AG04449 (cell line): ENCODE measurements at places on chromosomes 11 and 22.

DNA sequence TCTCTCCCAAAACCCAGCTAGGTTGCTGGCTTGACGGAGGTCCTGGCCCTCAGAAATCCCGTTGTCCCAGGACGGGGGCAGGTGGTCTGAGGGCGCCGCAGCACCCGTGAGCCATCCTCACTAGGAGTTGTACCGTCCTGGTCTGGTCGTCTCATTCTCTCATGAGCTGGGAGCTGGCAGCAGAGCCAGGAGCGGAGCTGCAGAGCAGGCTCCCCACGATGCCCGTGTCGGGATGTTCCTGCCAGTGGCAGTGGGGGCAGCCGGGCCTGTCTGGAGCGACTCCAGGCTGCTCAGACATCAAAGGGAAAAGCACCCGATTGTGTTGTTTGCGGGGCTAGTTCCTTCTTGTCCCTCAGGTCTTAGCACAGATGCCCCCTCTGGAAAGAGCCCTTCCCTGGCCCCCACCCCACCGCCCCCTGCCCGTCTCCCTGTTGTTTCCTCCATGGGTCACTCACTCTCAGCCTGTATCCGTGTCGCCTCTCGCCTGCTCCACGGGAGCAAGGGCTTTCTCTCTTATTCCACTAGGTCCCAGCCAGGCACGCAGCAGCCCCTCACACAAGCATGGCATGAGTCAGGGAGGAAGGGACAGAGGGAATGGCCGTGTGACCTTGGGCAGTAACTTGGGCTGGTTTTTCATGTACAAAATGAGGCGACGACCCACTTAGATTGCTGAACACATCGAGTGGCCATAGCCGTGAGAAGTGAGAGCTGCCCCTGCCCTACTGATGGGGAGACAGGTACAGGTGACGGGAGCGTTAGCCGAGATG, 23.2 kb upstream of the MGAT3 start:
- DNase-seq = no peak

DNA sequence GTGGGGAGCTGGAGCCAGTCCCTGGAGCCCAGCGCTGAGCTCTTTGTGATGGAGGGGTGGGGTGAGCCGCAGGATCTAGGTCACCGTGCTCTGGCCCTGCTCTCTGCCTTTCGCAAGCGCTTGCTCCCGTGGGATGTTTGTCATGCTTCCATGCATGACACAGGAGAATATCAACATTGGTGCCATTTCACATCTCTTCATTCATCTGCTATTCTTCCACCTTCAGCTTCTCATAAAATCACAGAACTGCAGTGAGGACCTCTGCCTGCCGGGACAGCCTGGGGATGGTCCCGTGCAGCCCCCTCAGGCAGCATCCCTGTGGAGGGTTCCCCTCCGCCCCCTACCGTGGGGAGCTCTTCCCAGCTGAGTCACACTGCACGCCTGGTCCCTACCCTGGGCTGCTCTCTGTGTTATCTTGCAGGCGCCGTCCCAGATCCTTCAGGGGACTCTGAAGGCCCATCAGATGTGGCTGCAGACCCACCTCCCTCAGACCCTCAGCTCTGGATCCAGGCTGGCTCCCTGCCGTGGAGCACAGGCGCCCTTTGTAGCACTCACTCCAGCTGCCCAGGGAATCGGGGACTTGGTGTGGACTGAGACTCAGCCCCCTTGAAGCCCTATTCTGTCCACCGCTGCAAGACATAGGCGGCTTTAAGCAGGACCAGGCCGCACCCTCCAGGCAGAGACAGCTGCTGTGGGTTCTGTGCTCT, 5.1 kb upstream of the SEPTIN5 start:
- DNase-seq = no peak

DNA sequence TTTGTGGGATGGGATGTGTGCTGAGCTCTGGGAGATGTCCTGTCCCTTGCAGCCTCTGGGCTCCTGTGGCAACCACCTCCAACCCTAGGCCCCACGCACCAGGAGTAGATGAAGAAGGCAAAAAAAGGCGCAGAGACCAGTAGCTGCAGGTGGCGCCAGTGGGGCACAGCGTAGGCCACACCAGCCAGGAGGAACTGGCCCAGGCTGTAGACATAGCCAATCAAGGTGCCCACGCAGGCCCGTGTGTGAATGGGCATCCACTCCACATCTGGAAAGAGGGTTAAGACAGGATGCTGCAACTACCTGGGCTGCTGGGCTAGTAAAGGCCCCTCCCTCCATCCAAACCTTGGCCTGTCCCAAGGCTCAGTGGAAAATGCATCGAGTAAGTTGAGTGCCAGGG, 3.0 kb downstream of the SLC22A6 start:
- no peak for DNase-seq

GRCh38 chr22:34847072-34847471, 218.9 kb upstream of the ISX start:
- DNase-seq = no peak

GRCh38 chr11:132424433-132424832, 1054.0 kb downstream of the NTM start:
- DNase-seq = no peak

DNA sequence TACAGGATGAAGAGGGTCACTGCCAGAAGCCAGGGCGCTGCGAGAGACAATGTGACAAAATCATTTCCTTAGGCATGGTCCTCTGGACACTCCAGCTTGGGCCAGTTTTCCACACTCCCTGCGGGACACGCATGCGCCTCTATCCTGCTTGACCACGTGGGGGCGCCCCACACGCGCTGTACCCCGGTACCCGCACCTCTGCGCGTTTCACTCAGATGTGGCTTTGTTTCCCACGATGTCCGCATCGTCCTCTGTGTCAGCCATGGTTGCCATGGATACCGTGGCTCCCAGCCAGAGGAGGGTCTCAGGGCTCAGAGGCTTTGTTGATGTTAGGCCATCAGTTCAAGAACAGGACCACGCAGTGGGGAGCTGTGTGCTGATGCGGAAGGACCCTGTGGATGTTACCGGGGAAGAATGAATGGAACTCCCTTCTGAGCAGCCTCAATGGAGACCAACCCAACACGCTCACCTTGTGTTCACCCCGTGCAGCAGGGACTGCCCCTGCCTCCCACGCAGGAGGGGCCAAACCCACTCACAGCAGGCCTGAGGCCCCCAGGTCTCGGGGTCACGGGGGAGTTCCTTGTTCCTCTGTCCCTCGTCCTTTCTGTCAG, 101.1 kb upstream of the SLC22A12 start:
- DNase-seq = no peak

DNA sequence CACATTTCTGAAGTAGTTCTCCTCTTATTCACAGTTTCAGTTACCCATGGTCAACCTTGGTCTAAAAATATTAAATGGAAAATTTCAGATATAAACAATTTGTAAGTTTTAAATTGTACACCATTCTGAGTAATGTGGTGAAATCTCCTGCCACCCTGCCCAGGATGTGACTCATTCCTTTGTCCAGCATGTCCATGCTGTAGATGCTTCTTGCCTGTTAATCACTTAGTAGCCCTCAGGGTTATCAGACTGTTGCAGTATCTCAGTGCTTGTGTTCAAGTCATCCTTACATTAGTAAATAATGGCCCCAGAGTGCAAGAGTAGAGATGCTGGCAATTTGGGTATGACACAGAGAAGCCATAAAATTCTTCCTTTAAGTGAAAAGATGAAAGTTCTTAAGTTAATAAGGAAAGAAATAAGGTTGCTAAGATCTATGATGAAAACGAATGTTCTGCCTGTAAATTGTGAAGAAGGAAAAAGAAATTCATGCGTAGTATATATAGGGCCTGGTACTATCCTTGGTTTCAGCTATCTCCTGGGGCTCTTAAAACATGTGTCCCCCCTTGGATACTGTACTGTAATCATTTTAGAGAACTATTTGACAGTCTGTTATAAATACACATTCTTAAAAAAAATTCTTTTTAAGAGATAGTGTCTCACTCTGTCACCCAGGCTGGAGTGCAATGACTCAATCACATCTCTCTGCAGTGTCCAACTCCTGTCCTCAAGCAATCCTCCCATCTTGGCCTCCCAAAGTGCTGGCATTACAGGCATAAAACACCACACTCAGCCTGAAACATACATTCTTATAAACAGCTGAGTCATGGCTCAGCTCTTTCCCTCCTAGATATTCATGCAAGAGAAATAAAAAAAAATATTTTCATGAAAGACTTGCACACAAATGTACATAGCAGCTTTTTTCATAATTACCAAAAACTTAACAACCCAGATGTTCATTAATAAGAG, 31.3 kb downstream of the MTNR1B start:
- DNase-seq = peak; percentile 63

DNA sequence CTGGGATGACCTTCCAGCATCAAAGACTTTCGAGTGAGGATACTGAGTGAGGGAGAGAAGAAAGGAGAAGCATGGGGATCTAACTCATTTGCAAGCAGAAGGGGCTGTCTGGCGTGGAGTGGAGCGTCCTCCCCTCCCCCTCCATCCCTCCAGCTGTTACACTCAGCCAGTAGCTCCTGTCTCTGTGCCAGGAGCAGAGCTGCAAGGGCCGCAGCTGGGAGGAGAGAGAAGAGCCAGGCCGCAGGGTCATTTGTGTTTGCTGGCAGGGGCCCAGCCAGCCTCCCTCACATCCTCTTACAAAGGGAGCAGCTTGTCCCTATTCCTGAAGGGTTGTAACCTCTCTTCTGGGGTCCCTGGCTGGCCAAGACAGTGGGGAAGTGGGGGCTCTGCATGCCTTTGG, 57.9 kb downstream of the NECTIN1 start:
- DNase-seq = no peak

GRCh38 chr11:8106679-8107078, 25.7 kb downstream of the TUB start:
- DNase-seq = no peak

DNA sequence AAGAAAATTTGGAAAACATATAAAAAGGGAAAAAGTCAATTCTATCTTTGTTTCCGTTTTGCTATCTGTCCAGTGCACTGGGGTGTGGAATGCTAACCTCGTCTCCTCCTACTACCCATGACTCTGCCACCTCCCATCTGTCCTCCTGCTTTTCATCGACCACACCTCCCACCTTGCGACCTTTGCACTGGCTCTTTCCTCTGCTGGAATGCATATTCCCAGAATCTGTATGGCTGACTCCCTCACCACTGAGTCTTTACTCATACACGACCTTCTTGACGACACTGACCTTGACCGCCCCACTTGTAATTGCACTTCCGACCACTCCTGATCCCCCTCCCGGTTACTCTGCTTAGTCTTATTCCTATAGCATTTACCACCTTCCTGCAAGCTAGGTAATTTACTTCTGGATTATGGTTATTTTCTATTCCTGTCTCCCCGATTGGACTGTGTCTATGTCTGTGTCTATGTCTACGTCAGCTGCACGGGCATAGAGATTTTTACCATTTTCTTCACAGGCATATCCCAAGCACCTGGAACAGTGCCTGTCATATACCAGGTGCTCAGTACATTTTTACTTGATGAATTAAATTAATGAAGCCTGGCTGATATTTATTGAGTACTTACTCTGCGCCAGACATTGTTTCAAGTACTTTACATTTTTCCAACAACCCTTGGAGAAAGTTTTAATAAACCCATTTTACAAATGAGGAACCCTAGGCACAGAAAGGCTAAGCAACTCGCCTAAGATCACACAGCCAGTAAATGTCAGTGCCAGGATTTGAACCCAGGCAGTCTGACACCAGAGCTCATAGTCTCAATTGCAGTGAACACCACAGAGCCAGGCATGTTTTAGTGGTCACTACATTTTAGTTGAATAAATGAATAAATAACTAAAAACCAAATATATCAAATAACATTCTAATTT, 89.3 kb upstream of the SLC22A12 start:
- no peak for DNase-seq

DNA sequence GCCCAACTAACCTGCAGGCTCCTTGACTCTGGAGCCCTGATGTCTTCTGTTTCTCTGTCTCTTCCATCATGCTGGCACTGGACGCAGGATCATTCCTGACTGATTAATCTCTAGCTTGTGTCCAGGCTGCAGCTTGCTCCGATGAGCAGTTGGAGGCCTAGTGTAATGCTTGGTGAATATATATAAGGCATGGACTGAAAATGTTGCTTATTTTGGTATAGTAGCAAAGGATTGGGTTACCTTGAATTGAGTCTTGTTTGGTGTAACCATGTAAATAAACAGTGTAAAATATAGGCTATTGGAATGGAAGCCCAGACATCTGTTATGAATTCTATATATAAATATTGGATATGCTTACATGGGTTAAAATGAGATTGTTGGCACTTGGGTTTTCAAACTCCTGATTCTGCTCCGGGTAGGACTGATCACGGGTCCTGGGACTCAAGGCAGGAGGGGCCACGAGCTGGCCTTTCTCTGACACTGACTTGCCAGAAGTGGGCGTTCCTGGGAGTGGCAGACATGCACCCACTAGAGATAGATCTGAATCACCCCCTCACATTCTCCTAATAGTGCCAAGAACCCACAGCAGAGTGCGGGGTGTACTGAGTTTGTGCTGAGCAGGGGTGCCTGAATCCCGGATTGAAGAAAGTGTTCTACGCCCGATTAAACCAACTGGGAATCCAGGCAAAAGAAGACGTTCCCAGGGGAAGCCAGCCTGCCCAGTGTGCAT, 25.8 kb downstream of the LRP5 start:
- DNase-seq = peak; percentile 29

GRCh38 chr22:33659448-33659847, 260.8 kb downstream of the LARGE1 start:
- DNase-seq = no peak

GRCh38 chr11:12007230-12007593, 1.2 kb downstream of the DKK3 start:
- no peak for DNase-seq

DNA sequence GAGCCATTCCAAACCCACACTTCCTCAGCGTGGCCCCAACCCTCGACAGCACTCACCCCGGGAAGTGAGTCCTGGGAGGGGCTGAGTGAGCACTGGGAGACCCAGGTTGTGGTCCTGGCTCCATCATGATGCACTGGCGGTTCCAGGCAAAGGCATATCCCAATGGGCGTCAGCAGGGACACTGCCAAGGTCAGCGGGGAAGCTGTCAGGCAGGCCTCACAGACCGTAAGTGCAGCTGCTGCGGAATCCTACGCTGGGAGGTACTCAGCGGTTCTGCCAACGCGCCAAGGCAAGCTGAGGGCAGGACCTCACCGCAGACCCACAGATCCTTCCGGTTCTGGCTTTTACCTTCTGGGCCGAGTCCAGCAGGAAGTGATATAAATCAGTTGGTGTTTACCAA, 1.4 kb upstream of the GAL3ST1 start:
- DNase-seq = no peak
